GM12892 (cell line): ENCODE measurements at places on chromosomes 11 and 22.

GRCh38 chr11:72851726-72852125, 37.5 kb downstream of the ATG16L2 start:
- no peak for DNase-seq

GRCh38 chr11:125999234-125999880, 53.5 kb downstream of the VSIG10L2 start:
- no peak for DNase-seq

GRCh38 chr11:93491973-93492372, 51.2 kb downstream of the SMCO4 start:
- no peak for DNase-seq

DNA sequence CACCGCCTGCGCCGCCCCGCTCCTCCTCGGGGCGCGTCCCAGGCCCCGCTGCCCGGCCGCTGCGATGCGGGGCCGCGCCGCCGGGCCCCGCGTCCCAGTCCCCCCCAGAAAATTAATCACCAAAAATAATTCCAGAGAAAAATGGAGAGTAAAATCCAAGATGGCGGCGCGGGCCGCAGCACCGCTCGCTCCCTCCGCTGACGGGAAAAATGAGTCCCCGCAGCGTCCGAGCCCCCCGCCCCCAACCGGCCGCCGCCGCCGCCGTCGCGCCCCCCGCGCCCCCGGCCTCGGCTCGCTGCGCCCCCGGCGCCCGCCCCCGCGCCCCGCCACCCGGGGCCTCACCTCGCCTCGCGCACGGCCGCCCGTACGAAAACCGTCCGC, at the start of gene KMT5B:
Gene KMT5B (minus strand): TSS at position 162 of the 381 bp plus-strand sequence. CDS start 23,220 bp downstream, outside the sequence.
- DNase-seq, result no peak

DNA sequence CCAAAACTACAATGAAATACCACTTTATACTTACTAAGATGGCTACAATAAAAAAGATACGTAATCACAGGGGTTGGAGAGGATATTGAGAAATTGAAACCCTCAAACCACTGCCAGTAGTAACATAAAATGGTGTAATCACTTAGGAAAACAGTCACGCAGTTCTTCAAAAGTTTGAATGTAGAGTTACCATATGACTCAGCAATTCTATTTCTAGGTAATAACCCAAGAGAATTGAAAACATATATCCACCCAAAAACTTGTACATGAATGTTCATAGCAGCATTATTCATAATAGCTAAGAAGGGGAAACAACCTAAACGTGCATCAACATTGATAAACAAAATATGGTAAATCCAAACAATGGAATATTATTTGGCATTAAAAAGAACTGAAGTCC, 24.4 kb upstream of the PSMA1 start:
- DNase-seq, result no peak

DNA sequence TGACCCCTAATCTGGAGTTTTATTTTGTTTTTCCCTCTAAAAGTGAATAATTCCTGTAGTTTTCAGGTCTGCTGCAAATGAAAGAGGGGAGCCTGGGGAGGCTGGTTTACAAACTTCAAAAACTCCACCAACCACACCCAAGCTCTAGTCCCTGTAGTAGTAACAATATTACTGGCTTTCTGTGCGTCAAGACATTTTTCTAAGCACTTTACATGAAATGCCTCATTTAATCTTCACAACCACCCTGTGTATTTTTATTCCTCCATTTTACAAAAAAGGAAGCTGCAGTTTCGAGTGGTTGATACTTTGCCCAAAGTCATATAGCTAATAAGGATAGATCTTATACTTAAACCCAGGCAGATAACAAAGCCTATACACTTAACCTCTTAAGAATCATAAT, 23.5 kb downstream of the CTNND1 start:
- DNase-seq, result no peak

- no peak for DNase-seq
Measured at GRCh38 chr22:29947410-29948384, 64.7 kb downstream of the MTMR3 start.

DNA sequence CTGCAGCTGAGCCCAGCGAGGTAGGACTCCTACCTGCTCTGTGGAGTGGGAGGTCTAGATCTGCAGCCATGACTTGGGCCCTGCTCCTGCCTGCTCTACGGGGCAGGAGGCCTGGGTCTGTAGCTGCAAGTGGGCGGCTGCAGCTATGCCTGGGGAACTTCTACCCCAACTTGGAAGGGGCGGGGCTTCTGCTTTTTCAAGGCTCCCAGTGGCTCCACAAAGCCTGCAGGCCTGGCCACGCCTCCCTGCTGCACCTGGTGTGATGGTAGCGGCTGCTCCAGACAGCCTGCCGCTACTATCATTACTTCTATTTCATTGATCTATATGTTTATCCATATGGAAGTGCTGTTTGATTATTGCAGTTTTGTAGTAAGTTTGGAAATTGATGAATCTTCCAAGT, 121.2 kb downstream of the NELL1 start:
- no peak for DNase-seq

GRCh38 chr11:130787092-130787616, 129.1 kb downstream of the SNX19 start:
- DNase-seq, result no peak

GRCh38 chr22:31501738-31502137, 5.4 kb downstream of the SFI1 start:
- no peak for DNase-seq

GRCh38 chr11:123314972-123315371, 115.1 kb upstream of the GRAMD1B start:
- DNase-seq, result no peak

GRCh38 chr11:15236559-15236958, 121.8 kb downstream of the INSC start:
- DNase-seq, result no peak

- DNase-seq, result no peak
Measured at GRCh38 chr11:92667486-92668152, 301.8 kb upstream of the MTNR1B start.

DNA sequence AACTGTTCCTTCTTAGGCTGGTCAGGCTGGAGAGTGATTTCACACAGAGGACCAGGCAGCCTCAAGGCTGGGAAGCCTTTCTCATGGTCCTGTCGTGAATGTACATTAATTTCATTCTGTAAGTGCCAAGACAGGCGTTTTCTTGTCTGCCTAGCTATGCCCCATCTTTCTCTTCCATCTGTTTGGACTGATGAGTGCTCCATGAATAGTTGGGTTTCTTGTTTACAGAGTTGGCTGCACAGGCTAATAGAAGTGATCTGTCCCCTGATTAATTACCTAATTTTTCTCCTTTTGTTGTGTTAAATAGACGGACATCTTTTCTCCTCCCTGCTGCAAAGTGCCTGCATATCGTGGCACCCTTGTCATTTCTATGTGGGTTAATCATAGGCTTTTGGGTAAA, 135.8 kb upstream of the NARS2 start:
- DNase-seq, result no peak

DNA sequence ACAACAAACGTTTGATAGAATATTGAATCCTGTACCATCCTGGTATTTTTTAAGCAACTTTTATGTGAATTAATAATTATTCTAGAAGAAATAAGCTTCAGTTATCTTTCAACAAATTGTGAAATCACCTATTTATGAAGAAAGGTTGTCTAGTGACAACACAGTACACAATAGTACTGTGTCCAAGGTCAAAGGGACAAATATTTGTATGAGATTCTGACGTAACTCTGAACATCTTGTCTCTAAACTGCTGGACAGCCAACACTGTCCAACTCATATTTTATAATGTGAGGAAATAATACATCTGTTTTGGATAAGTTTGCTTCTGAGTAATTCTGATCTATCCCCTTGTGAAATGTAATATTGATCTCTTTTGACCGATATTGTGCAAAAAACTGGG, 18.9 kb downstream of the CASP5 start:
- DNase-seq, result no peak

DNA sequence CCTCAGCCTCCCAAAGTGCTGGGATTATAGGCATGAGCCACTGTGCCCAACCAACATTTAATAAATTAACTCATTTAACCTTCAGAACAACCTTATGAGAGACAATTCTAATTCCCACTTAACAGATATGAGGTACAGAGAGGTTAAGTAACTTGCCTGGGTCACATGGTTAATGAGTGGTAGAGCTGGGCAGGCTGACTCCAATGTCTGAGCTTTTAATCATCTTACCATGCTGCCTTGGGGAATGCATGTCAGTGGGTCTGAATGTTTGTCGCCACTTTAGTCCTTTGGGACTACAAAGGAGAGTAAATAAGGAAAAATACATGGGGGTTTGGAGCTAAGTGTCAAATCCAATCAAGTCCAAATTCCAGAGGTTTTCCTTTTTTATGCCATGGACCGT, 11.2 kb upstream of the PIK3C2A start:
- no peak for DNase-seq

DNA sequence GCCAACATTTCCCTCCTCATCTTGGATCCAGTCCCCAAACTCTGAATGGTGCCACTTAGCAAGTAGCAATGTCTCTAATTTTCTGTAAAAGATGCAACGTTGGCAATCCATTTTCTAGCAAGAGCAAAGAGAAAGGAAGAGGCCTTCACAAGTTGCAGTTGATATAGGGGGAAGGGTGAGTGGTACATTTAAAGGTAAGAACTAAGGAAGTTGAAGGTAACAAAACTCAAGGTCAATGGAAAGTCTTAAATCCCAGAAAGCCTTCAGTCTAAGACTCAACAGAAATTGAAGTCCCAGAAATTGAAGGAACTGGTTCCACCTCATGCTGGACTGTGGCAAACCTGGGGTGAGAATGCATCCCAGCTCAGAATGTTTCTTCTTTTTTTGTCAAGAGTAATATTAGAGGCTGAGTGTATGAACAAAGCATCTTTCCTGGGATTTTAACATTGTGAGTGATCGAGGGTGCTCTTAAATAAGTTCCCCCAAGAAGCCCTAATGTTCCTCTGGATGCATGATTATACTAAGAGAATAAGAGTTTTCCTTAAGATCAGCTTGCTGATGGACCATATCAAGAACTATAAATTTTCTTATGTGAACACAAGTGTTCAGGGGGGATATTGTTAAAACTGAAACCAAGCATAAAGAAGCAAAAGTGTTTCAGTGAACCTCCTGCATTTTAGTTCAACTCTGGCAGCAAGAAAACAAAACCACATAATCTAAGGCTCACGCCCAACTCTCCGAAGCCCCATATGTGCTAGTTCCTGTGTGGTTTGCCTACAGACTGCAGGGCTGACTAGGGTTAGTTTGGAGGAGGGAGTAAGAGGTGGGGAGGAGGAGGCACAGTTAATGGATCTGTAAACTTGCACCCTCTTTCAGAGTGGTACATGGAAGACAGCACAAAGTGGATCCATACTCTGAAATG, at the start of gene GRAP2:
Gene GRAP2 (plus strand): TSS at position 779 of the 922 bp plus-strand sequence. CDS start 46,023 bp downstream, outside the sequence.
- DNase-seq, result peak; percentile 25

- DNase-seq, result no peak
Measured at GRCh38 chr22:23424031-23424430, 156.1 kb downstream of the IGLL1 start.

DNA sequence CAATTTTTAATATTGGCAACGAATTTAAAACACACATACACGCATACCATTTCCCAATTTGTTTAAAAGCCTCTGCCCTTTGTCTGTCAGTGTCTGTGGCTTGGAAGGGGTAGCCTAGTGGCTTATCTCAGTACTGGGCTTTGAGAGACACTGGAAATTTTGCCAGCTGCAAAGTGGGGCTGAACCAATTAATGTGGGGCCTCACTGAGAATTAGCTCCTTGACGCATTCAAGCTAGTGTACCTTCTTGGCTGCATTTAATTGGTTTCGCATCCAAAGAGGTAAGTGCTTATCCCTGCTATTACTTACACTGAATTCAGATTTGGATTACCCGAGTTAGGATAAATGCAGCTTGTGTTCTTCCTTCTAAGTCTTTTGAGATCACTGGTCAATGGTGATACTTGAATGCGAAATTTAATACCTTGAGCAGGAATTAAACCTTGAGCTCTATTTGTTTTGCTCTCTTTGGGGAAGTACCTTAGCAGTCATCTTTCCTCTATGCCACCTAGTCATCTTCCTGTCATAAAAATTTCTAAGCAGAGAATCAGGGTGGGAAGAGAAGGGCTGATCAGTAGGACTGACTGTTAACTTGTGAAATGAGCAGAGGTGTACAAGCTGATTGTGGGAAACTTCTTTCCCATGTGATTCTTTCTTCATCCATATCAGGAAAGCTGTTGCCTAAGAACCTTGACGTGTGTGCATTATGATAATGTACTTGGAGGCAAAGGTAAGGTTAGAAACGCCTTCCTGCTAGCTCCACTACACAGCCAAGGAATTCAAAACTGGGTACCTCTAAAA, 187.7 kb upstream of the E2F8 start:
- no peak for DNase-seq

DNA sequence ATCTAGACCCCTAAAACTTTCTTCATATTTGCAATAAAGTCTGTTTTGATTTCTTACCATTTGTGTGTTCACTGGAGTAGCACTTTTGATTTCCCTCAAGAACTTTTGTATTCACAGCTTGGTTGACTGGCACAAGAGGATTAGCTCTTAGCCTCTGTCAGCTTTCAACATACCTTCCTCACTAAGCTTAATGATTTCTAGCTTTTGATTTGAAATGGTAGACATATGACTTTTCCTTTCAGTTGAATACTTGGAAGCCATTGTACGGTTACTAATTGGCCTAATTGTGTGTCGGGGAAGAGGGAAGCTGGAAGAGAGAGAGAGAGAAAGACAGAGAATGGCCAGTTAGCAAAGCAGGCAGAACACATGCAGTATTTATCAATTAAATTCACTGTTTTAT, 180.5 kb downstream of the ARHGAP42 start:
- no peak for DNase-seq

GRCh38 chr11:107682171-107682570, 29.7 kb downstream of the SLN start:
- DNase-seq, result no peak

DNA sequence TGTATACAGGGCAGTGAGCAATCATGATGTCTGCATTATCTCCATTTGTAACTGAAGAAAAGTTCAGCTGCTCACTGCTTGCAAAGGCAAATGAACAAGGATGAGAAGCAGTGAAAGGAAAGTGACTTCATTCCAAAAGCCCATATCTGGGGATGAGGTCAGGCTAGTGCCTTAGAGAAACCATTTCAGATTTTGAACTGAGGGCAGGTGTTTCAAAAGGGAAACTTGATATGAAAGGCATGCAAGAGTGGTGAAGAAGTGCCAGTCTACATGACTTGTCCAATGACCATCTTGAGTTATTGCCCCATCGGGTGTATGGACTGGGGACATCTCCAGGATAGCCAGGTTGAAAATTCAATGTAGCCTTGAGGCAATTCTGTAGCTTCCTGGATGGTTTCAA, 7.3 kb upstream of the APOL4 start:
- DNase-seq, result no peak

GRCh38 chr11:109582470-109582869, 160.5 kb downstream of the C11orf87 start:
- DNase-seq, result no peak

GRCh38 chr22:44546686-44547310, 48.8 kb upstream of the RTL6 start:
- no peak for DNase-seq

- no peak for DNase-seq
Measured at GRCh38 chr22:30460147-30460546, 11.7 kb downstream of the SEC14L3 start.
